AG20443 (cell line): ENCODE measurements at places on chromosomes 3 and 15.

DNA sequence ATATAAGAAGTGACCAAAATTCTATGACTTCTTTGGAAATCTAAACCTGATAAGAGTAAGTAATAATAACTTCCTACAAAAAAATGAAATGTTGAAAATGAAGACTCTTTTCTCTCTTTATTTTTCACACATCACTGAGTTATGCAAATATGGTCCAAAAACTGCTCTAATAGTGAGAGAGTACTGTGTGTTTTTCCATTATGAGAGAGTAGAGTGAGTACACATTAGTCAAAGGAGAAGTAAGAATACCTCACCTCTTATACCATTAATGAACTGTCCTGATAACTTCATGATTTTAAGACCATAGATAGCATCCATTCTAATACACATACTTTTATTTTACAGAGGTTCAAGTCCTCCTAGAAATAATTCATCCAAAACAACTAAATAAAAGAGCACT is 1310.2 kb downstream of the SI start:
- no peak for DNase-seq

DNA sequence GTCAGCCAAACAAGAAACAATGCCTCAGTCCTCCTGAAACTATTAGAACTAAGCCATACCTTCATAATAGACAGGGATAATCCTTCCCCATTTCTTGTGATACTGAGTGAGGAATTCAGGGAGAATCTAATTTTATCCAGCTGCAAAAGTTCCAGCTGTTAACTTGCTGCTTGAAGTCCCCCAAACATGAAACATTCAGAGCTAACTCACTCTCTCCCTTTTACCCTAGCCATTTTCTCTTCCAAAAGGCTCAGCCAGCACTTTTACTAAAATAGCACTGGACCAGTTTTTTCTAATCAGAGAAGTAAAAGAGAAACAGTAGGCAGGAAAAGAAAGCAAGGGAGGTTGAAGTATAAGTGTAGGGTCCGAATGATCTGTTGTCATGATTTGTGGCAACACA is 268.1 kb downstream of the TAFA4 start:
- DNase-seq: no peak

DNA sequence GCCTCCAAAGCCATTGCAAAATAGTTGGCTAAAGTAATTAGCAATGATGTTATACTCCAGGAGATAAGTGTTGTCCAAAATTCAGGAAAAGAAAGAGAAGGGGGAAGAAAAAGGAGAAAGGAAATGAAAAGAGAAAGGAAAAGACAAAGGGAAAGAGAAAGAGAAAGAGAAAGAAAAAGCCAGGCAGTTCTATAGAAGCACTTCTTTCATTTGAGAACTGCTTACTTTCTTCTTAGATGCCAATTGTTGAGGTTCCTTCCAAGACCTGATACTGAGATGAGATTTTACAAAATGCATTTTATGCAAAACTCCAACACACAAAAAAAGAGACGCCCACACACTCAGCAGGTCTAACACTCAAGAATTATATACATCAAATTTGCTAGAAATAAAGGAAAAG is 298.4 kb downstream of the KCNH8 start:
- DNase-seq: no peak

- DNase-seq: peak; percentile 53
Measured at GRCh38 chr15:41950489-41950888, 21.9 kb downstream of the EHD4 start.

GRCh38 chr15:43492266-43492665 is 690 bp downstream of the TP53BP1 start:
- no peak for DNase-seq

- DNase-seq: no peak
Measured at GRCh38 chr15:42279234-42279723, 6.0 kb upstream of the TMEM87A start.

DNA sequence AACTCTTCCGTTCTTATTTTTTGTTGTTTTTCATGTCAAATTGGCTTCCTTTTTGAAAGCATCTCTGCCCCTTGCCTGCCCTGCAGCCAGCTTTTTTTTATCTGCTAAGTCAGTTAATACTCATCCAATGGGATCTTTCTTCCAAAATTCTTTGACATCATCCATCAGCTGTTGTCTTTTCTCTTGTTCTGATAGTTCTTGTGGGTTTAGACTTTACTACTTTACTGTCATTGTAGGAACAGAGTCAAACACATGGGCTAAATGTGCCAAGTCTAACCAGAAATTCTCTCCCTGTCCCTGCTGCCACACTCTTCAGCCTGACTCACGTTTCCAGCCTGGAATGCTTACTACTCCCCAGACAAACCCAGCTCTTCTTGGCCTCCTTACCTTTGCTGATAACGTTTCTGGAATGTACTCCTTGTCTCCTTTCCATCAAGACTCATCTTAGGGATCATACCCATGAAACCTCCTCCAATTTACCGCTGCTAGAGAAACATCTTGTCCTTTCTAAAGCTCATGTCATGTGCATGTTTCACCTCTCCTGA is 10.7 kb upstream of the VPS8 start:
- DNase-seq: peak; percentile 42

DNA sequence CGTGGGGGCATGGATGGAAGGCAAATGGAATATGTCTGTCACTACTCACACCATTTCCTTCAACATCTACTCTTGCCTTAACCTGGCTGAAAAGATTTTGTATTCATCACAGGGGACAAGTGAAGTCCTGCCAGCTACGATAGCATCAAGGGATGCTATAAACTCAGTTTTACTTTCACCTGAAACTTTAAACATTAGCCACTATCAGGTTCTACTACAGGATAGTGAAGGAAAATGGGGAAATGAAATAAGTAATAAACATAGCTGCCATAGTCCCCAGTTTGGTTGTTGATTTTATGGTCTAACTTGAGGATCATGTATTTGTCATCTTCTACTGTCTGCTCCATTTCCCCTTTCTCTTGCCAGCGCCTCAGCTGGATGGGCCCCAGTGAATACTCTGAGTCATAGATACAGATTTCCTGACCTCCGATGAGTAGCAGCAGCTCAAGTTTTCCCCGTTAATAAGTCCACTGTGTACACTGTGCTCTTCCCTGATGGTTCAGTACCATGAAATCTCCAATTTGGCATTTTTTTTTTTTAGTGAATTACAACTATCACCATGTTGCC is 338.2 kb upstream of the SLCO3A1 start:
- peak; percentile 90 for DNase-seq

DNA sequence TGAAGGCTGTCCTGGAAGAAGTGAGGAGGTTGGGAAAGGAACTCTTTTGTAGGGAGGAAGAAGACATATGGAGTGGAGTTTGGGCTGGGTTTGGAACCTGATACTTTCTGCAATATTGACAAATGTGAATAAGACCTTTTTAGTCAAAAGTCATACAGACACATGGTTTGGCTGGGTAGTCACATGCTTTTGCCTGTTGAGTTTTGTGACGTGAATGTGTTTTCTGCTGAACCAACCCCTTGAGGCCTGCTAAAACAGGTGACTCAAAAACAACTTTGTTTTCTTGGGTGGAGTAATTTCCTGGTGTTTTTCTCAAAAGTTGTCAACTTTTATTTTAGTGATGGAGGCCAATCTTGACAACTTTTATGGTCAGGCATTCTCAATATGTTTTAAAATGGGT is 39.4 kb upstream of the CCR4 start:
- no peak for DNase-seq

DNA sequence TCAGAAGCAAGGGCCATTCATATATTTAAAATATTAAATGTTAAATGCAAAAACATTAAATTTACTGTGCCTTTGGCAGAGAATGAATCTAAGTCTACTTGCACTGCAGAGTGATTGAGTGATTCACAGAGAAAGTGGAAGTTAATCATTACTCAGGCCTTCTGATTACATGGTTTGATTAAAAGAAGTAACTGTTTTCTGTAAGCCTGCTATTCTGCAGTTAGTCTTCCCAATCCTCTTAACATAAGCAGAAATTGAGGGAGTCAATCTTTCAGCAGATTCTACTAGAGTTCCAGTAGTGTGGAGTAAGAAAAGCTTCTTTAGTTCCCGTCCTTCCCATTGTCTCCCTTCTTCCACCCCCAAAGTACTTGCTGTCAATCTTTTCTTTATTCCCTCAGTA is 1.5 kb downstream of the NLGN1 start:
- no peak for DNase-seq

DNA sequence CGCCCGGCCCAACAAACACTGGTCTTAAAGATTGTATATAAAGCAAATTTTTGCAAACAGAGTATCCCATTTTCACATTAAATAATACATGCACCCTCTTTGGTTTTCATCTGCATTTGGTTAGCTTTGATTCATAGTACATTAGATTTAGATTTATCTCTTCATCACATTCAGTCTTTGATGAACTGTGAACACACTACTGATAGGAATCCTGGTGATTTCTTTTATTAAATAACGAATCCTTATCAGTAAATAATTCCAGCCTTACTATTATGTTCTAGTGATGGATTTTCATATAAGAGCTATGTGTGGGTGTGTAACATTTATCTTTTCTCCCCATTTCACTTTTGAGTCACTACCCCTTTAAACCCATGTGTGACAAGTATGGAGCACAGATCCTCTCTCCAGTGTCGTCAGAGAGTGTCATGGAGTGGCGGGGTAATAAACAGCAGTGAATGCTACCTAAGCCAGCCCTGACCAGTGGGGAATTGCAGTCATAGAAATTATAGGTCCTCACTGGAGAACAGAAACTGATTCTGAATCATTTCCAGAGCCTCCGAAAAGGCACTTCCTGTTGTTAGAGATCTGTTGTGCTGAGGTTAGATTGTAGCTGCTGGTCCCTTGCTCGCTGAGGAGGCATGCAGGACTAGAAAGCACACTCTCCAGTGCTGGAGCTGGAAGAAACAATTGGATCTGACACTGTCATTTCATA is 22.0 kb downstream of the SLC7A14 start:
- peak; percentile 59 for DNase-seq

DNA sequence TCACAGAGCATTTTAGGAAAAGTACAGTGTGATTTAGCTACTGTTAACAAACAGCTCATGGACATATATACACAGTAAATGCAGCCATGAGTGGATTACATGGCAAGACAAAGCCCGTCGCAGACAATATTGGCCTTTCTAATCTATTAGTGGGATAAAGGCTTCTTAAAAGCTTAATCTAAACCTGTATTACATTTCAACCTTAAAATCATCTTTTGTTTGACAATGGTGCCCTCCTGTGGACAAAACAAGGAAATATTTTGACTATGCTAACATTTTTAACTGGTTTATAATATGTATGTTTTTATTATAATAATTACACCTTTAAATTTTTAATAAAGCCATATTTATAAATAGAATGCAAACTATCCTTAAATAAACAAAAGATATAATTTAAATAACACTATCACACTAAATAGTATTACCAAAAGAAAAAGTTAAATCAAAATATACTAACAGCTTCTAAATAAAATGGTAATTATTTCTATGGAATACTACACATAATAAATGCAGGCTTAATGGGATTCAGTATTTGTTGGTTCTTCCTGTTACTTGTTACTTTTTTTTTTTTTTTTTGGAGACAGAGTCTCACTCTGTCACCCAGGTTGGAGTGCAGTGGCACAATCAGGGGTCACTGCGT is 38.6 kb downstream of the TAFA4 start:
- peak; percentile 17 for DNase-seq

DNA sequence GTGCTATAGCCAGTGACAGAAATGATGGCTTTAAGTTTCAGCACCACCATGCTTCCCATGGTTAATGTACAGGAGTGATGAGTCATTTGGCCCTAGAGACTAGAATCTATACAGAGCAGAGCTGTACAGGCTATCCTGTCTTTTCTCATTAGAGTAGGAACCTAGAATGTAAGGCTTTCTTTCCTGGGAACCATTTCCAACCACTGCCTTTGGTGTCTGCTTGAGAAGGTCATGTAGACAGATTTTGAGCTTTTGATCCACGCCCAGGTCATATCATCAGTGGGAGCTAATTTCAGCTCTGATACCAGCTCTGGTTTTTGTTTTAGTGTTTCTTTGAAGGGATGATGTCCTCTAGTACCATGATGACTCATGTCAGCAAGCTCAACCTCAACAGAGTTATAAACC is 543.1 kb downstream of the NTRK3 start:
- no peak for DNase-seq

DNA sequence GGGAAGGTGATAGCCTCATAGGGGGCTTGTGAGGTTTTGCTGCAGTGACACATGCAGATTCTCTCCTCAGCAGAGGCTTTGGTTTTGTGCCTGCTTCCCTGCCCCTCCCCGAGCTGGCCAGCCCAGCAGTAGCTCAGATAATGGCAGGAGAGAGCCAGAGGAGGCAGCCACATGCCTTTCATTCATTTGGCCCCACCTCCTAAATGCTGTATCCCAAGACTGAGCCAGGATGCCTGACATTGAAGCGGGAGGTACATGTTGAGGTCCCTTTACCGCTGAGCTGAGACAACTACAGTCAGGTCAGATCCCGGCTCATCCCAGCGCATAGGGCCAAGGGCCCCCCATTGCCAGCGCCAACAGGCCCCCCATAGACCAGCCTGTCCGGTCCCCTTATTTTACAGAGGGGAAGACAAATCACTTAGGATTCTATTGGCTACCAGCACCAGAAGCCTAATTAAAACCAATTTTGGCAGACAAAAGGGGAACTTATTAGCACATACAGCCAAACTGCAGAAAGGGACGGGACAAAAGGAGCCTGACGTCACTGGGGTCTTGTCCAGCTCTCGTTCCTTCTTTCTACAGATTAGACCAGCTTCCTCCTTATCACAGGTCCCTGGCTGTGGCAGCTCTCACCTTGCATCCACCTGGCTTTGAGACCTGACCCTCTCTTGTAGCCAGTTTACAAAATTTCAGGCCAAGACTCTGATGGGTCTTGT is 12.1 kb upstream of the POLG start:
- no peak for DNase-seq
